ENCODE measurements at places on chromosomes 1 and 21. TPM values are rescaled to one million over a fixed set of nuclear protein-coding genes. Genes with fewer than 3 reads are reported as not detected.

DNA sequence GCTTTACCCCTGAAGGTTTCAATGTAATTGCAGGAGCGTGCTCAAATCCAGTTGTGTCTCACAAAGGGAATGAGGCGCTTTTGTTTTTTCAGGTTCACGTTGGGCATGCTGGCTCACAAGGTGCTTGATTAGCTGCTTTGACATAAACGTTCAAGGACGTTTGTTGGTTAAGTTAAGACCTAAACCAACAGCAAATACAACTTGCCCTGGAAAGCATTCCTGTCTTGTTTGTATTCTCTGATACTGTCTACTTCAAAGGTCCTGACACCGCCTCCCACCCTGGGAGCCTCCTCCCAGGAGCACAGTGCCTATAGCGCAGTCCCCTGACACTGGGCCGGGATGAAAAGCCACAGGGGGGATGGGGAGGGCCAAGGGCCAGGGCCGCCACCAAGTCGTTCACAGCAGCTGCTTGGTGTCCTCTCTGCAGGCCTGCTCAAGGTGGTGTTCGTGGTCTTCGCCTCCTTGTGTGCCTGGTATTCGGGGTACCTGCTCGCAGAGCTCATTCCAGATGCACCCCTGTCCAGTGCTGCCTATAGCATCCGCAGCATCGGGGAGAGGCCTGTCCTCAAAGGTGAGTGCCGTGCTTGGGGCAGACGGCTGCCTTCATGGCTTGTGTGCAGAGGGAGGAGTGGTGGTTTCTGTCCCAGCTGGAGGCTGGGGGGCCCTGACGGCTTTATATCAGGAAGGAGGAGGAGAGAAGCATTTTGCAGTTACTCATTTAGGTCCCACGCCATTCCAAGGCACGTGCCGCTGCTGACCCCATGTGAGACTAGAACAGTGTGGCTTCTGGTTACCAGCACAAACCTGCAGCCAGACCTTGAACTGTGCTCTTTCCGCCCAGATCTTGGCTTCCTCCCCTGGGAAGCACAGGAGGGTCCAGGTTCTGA, 6.1 kb downstream of the FAM3B start:
- H3K36me3 ChIP-seq, result no peaks in the 10 kb centered on the region
- no peak overlapping the region for H3K27ac ChIP-seq
- no peak overlapping the region for H3K4me3 ChIP-seq
- no peak for DNase-seq
- no peaks in the 10 kb centered on the region for H3K4me1 ChIP-seq
- H3K27me3 ChIP-seq, result peaks cover 14% of the 10 kb centered on the region

- no peak overlapping the region for H3K4me3 ChIP-seq
- peaks cover 44% of the 10 kb centered on the region for H3K4me1 ChIP-seq
- no peaks in the 10 kb centered on the region for H3K36me3 ChIP-seq
- no peak overlapping the region for H3K27ac ChIP-seq
Observed at GRCh38 chr1:234731569-234732085, 121.6 kb upstream of the IRF2BP2 start.

GRCh38 chr1:156926175-156926574, 5.7 kb downstream of the LRRC71 start:
- H3K4me3 ChIP-seq, result no peak overlapping the region
- no peak for DNase-seq
- no peaks in the 10 kb centered on the region for H3K36me3 ChIP-seq
- no peak overlapping the region for H3K27ac ChIP-seq

- no peaks in the 10 kb centered on the region for H3K27me3 ChIP-seq
- no peak overlapping the region for H3K4me3 ChIP-seq
- no peaks in the 10 kb centered on the region for H3K36me3 ChIP-seq
- no peaks in the 10 kb centered on the region for H3K4me1 ChIP-seq
- no peak for DNase-seq
Observed at GRCh38 chr1:50074931-50075330, 33.8 kb upstream of the ELAVL4 start.

DNA sequence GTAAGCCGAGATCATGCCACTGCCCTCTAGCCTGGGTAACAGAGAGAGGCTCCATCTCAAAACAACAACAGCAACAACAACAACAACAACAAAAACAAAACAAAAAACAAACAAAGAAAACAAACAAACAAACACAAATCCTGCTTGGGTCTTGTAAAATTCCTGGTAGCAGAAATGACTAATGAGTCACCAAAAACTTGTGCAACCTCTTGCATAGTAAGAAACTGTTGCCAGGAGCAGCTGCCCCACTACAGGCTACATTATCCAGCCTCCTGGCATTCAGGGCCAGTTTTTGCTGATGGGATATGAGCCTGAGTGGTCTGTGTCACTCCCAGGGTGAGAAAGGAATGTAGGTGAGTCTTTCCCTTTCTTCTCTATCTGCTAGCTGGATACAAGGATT, 245.4 kb downstream of the TNR start:
- DNase-seq, result no peak
- H3K36me3 ChIP-seq, result no peaks in the 10 kb centered on the region
- no peak overlapping the region for H3K27ac ChIP-seq

GRCh38 chr1:204390751-204391466, 20.7 kb downstream of the PPP1R15B start:
- H3K27ac ChIP-seq, result no peak overlapping the region
- DNase-seq, result no peak
- H3K4me3 ChIP-seq, result no peak overlapping the region

DNA sequence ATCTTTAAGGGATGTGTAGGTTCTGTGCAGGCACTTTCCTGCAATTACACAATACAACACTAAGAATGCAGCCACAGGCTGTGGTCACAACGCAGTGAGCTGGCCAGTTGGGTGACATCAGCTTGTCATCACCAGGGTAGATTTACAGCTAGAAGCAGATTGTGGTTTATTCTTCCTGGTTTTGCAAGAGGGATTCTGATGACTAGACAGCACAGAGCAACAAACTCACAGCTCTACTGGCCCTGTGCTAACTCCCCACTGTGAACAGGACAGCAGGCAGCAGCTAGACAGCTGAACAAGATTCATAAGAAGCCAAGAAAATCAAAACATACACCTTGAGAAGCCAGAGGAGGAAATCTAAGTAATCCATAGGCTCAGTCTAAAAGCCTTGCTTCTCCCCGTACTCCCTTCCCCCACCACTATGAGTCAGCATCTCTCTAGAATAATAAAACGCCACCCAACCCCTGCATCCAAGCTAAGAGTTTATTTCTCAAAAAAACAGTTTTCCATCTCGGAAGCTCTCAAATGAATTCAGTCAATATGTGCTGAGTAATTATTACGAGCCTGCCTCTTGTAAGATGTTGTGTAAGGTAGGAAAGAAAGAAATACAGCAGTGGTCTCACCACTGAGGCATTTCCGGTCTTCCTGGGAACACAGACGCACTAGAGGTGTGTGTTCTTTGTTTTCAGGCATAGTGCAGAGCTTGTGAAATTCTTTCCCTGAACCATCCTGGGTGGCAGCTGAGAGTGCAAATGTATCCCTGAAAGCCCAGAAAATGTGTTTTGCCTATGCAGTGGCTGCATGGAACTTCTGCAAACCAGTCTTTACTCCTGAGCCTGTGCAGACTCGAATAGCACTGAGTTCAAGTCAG, 162.8 kb downstream of the NTPCR start:
- peak overlapping the region; percentile 67 for H3K27ac ChIP-seq
- no peak overlapping the region for H3K4me3 ChIP-seq
- H3K27me3 ChIP-seq, result no peaks in the 10 kb centered on the region
- H3K4me1 ChIP-seq, result peaks cover 12% of the 10 kb centered on the region
- H3K36me3 ChIP-seq, result no peaks in the 10 kb centered on the region

GRCh38 chr1:26542771-26543451, 13.3 kb downstream of the RPS6KA1 start:
- no peaks in the 10 kb centered on the region for H3K36me3 ChIP-seq
- H3K4me3 ChIP-seq, result peak overlapping the region; percentile 8
- H3K27me3 ChIP-seq, result no peaks in the 10 kb centered on the region
- no peak for DNase-seq
- peak overlapping the region; percentile 65 for H3K27ac ChIP-seq

- H3K36me3 ChIP-seq, result peaks cover 10% of the 10 kb centered on the region
- peak overlapping the region; percentile 42 for H3K4me3 ChIP-seq
- H3K4me1 ChIP-seq, result peaks cover 24% of the 10 kb centered on the region
Observed at GRCh38 chr21:42010507-42011495, 641 bp upstream of the ZBTB21 start.

DNA sequence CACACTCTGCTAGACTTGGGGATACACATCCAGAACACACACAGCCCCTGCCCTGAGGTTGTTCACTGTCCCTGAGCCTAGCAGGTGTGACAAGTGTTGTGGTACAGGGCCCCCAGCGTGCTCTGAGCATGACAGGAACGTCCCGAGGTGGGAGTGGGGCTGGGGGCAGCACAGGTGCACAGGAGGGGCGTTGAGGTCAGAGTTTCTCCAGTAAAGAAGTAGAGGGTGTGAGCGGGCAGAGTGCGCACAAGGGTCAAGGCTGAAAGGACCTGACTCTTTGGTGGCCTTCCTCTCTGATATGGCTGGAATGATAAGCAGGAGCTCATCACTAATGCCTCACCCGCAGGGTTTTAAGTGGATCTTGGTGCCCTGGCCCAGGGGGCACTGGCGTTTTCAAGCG, 1.3 kb upstream of the FALEC start:
- peaks cover 11% of the 10 kb centered on the region for H3K36me3 ChIP-seq
- no peaks in the 10 kb centered on the region for H3K27me3 ChIP-seq
- H3K4me3 ChIP-seq, result no peak overlapping the region
- no peak for DNase-seq
- peaks cover 30% of the 10 kb centered on the region for H3K4me1 ChIP-seq

TEX38 gene
- total RNA-seq, result not detected

PLA2G5 gene
- total RNA-seq, result 0.13 TPM

MAP1LC3C gene
- 12.5 TPM for total RNA-seq

KRTAP7-1 gene
- total RNA-seq, result not detected

All from muscle of leg (tissue), 16 donors.